ENCODE measurements at places on chromosomes 2 and 18.

DNA sequence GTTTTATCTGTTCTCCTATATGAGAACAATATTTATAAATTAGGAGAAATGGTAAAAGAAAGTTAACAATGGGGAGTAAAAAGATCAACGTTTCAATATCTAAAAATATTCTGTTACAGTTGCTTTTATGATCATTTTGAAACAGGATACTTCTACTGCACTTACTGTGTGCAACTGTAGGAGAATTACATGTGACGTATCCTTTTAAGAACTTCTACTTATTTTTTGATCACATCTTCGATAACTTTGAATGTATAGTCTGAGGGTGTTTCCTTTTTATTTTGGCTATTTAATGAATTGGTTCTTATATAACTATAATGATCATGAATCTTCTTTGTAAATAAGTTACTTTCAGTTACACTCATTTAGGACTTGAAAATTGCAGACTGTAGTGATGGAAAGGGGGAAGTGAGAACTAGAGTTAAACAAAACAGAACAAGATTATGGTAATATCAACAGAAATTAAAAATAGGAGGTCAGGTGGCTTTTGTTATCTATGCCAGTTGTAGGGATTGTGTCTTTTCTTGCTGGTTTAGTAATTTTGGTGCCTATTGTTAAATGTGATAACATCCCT, 109.9 kb downstream of the MSTN start:
- DNase-seq: no peak

DNA sequence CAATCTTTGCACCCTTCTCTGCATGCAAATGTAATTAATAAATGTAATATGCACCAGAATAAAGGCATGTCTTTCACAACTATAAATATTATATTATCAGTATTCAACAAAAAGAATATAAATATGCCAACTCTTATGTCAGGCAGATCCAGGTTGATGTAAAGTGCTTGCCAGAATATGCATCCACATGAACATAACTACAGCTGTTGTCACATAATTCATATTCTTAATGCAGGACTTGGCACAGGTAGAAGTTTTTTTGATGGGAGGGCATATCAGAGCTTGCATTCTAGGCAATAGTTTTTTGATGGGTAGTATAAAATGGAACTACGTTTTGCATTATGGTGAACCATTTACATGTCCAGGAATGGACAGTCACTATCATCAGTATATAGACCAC, 544.3 kb downstream of the ZNF804A start:
- DNase-seq: no peak

DNA sequence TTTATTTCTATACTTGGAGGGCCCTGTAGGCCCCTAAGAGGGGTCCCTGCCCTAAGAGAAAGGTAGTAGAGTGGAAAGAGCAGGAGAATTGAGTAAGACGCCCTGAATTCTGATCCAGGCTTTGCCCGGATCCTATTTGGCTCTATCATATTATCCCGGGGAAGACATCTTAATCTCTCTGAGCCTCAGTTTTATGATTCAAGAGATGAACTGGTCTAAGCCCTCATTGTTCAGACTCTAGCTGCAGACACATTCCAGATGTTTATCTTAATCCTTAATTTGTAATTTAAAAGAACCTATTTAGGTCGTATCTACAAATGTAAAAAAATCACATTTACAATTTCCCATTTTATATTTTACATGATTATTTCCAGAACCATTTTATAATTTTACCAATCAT, 220.1 kb downstream of the AGPS start:
- DNase-seq: no peak

DNA sequence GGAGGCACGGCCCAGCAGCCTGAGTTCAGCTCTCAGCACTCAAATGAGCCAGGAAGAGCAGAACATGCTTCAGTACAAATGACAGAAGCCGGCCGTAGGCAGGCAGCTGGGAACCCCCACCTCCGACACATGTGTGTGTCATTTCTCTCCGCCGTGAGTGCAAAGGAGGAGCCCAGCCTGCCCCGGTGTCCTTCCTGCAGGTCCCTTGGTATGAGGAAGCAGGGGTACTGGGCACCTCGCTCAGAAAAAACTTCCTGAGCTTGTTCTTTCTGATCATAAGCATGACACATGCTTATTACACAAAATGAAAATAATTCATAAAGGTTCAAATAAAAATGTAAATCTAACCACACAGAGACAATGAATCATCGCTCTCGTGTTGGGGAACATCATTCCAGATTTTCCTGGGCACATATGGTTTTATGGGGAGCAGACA, 35.3 kb downstream of the KCNF1 start:
- no peak for DNase-seq

GRCh38 chr2:164151522-164151921, 415.7 kb upstream of the FIGN start:
- DNase-seq: no peak

GRCh38 chr18:77049938-77050337, 82.6 kb downstream of the MBP start:
- no peak for DNase-seq

DNA sequence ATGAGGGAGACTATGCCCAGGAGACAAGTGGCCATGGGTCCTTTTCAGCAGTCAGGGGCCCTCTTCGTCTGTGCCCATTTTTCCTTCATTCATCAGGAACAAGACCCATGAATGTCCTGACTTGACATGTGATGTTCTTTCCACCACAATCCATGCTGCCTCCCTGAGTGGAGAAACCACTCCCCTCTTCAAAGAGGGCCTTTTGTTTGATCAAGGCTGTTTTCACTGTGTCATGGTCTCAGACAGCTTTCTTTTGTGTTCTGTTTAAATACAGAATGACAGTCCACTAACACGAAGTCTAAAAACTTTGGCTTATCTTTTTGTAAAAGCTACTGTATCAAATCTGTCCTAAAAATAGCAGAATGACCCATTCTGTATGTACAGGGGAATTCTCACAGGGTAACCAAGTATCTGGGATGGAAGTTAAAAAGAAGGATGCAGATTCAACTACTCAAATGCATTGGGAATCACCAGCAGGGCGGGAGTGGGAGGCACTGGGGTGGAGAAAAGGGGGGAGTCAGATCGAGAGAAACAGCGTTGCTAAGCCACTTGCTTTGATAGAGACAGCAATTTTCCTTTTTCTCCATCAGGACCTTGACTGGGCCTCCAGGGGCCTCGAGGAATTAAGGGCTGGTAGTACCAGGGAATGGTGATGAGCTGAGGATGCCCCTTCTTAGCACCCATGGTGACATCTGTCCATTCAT, 13.9 kb downstream of the LRP2 start:
- DNase-seq: no peak

GRCh38 chr18:38427234-38427633, 861.6 kb upstream of the CELF4 start:
- DNase-seq: no peak
